ENCODE measurements at places on chromosomes 6 and 20.

GRCh38 chr6:112253841-112254816, at the start of gene LAMA4:
TSS of gene LAMA4 (minus strand) at chr6:112254567. CDS start at chr6:112254150, 417 bp downstream.
- DNase-seq = no peak

- DNase-seq = no peak
Observed at GRCh38 chr20:56316051-56316450, 42.7 kb upstream of the FAM210B start.

- DNase-seq = peak; percentile 3
Observed at GRCh38 chr20:5674176-5674660, 76.0 kb upstream of the SHLD1 start.

GRCh38 chr6:137894779-137895385, 27.8 kb downstream of the TNFAIP3 start:
- no peak for DNase-seq

- DNase-seq = no peak
Observed at GRCh38 chr6:27800731-27801373, 111.3 kb downstream of the OR2B2 start.

GRCh38 chr20:3755269-3755668, 12.3 kb downstream of the ADISSP start:
- DNase-seq = no peak

DNA sequence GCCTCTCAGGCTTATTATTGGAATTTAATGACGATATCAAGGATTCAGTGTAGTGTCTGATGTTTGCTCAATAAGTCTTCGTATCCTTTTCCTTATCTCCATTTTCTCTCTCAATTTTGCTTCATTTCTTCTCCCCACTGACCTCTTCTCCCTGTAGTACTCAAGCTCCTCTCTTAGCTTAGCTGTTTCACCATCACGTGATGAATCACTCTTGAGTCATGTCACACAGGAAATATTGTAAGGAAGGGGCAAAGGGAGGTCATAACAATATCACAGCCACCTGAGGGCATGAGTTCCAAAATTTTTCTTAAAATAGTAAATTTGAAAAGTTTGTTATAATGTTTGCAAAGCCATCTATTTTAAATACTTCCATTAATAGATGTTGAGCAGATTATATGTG, 392.2 kb upstream of the MARCKS start:
- DNase-seq = no peak

DNA sequence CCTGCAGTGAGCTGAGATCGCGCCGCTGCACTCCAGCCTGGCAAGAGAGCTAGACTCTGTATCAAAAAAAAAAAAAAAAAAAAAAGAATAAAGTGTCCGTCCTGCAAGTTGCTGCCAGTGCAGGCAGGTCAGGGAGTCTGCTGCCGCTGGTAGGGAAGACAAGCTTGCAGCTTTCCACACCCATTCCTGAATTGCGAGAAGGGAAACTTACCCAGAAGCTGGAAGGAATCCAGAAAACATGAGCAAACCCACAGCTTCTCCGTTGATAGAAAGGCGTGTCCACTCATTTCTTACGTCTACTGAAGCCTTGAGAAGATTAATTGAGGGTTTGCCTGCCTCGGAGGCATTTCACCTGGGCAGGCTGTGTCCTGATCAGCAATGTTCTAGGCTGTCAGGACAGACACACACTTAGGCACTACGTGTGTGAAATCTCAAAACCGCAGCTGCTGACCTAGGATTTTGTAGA, 61.6 kb upstream of the DSP start:
- DNase-seq = no peak

DNA sequence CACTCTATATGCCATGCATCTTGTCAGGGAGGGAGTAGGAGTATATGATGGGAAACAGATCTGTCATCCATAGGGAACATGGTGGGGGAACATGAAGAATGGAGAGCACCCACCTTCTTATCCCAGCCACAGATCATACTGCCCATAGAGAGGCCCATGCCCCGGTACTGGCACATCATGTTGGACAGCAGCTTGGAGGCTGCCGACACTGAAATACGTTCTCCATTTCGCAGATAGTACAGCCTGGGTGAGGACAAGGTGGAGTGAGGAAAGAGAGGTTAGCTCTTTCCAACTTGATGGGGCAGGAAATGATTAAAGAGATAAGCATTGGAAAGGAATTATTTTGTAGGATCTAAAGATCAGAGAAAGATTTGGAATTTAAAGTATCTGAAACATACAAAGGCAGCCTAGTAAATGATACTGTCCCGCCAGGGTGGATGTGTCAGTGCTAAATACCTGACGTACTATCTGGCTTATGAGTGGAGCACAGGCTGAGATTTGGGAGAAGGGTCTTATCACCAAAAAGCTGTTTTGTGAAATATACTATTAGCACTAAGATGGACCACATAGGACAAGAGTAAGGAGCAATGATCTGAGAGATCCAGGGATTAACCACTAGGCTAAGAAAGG, 1.7 kb downstream of the PSMB8 start:
- DNase-seq = no peak

GRCh38 chr6:104601721-104602120, 258.0 kb downstream of the HACE1 start:
- no peak for DNase-seq

GRCh38 chr6:158769771-158770432, 49.3 kb downstream of the EZR start:
- DNase-seq = no peak

- DNase-seq = no peak
Observed at GRCh38 chr20:57040924-57041323, 225.5 kb downstream of the BMP7 start.

DNA sequence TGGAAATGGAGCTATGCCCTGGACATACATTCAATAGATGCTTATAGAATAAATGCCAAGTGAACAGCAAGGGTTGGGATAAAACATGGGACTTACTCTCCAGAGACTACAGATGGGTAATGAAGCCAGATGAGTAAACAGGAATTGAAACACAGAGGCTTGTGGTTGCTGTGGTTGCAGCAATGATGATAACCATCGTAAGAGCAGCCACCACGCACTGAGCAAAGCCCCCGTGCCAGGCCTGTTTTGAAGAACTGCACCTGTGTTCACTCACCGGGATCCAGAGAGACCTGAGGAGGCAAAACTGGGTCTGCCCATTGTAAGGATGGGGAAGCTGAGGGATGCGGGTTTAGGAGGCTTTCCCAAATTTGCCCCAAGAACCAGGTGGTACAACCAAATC, 431.1 kb upstream of the CDH4 start:
- no peak for DNase-seq

DNA sequence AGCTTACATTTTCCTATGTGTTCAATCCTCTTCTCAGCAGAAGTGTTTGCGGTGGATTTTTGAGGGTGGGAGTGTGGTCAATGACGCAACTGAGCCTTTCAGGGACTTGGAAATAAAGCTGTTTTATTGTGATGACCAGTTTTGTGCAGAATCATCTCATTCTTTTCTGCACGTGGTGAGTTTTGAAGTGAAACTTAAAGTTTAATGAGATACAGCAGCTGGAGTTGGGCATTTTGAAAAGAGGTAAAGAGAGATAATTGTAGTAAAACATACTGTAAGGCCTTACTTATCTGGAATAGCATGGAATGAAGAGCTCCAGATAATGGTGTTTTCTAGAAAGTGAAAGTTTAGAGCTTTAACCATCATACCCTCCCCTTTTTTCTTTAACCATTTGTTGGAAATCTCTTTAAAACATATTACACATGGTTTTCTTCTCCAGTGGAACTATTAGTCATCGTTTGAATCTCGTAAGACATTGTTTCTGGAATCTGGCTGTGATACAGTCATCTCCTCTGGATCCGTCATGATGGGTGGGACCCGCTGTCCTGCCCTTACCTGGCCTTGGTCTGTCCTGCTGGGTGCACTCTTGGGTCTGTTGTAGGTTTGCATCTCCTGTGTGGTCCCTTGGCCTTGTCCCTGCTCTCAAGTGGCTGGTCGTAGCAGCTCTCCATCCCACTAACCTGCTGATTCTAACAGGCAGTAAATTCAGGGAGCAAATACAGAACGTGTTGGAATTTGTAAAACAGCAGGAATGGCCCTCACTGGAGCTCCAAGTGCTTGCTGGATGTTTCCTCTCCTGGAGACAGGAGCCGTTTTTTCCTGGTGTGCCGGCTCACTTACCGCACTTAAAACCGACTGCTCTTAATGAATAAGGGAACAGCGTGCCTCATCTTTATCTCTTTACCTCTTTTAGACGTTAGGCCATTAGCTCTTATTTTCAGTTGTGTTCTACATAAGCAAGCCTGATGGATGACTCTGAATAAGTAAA, 29.8 kb downstream of the UST start:
- no peak for DNase-seq

GRCh38 chr6:88575536-88575935, 387.9 kb downstream of the RNGTT start:
- DNase-seq = no peak

GRCh38 chr6:150177952-150178520, 35.2 kb downstream of the PPP1R14C start:
- no peak for DNase-seq

- DNase-seq = no peak
Observed at GRCh38 chr6:118324116-118324515, 224.0 kb upstream of the PLN start.

DNA sequence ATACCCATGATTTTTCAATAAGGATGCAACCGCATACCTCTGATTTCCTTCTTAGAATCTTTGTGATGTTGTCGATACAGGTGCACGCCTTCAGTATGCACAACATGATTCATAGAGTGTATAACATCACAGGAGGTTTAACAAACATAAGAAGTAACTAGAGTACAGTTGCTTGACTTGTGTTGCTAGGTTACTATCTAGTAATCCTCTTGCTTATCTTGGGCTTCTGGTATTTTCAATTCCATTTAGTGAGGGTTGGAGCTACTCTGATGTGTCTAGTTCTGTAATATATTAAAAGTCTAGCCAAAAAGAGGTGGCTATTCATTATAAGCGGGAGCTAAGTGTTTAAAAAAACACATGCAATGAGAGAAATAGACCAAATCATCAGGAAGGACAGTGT, 85.5 kb upstream of the TENT5A start:
- no peak for DNase-seq

- DNase-seq = no peak
Observed at GRCh38 chr20:36611625-36612024, 6.0 kb downstream of the RAB5IF start.

GRCh38 chr20:59731376-59731775, 127.0 kb downstream of the PHACTR3 start:
- no peak for DNase-seq

DNA sequence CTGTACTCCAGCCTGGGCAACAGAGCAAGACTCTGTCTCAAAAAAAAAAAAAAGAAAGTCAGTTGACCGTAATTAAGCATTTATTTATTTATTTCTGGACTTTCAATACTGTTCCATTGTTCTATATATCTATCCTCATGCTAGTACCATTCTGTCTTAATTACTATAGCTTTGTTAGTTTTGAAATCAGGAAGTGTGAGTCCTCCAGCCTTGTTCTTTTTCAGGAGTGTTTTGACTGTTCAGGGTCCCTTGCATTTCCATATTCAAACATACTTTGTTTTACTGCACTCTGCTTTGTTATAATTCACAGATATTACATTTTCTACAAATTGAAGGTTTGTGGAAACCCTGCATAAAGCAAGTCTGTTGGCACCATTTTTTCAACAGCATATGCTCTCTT, 36.7 kb upstream of the ASXL1 start:
- DNase-seq = no peak

DNA sequence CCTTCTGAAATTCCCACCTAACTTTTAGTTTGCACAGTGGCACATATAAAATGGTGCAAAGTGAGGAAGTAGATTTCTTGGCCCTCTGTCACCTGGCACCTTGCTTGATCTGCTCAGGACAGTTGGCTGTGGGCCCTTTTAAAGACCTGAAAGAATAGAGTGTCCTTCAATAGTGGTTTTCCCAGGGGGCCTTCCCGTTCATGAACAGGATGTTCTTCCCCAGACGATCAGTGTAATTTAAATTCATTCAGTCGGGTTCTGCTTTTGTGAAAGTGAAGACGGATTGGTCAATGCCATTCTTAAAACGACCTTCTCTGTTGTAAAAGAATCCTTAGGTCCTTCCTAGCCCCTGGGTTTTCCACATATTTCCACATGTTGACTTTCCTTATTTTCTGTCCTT, 178.5 kb downstream of the SASH1 start:
- no peak for DNase-seq

- no peak for DNase-seq
Observed at GRCh38 chr20:63829603-63829944, 1.5 kb downstream of the ZBTB46 start.

DNA sequence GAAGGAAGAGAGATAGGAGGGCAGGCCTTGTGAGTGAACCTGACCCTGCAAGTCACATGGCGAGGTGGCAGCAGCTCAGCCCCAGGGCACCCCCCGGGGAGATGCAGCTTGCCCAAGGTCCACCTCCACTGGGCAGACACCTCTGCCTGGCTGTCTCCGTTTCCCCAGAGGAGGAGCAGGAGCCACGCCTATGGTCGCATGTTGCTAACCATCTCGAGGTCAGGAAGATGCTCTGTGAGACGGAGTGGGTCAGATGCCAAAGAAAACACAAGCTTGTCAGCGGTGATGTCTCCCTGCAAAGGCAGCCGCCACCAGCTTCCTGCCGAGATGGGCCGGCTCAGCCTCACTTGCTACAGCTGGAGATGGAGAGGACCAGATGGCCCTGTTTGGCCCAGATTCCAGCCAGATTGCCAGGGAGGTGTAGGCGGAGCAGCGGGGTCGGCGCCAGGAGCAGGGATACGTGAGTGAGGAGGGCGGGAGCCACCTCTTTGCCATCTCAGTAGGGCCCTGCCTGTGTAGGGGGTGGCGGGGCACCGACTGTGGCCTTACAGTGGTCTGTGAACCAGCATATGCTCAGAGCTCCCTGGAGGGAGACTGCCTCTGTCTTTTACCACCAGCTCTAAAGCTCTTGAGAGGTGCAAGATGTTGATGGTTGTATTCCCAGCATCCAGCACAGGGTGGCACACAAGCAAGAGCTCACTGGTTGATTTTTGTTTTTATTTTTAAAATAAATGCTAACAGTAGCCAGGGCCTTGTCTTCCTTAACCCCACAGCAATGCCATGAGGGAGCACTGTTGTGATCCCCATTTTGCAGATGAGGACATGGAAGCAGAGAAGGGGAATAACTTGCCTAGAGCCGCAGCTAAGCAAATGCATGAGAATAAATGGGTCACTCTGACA, 42.9 kb upstream of the FAM83D start:
- DNase-seq = no peak

DNA sequence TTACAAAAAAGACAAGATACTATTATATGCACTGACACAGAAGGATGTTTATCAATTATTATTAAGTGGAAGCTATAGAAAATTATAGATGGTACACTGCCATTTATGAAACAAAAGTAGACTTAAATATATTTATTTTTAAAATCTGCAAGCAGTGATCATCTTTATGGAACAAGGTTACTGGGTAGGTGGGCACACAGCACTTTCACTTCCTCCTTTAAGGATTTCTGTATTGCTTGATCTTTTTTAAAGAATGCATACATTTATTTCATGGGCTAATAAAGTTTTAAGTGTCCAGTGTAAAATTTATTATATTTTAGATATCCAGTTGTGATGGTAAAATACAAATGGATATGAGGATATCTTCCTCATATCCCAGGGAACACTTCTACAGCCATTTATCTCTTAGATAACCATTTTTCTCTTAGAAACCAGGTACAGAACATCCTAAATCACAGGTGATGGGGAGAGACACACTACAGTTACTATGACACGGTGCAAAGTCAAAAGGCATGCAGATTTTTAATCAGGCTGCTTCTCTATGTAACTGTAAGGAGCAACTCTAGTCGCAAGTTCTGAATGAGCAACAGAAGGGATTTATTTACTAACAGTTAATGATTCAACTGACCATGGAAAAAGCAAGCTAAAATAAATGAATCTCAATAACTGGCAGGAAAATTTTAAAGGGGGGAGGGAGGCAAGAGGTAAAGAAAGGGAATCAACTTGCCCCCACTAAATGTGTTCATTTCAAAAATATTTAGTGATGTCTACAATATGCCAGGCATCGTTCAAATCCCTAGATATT, 2.2 kb downstream of the FBXL4 start:
- no peak for DNase-seq
